ENCODE measurements at places on chromosomes 7 and 10.
A peak's percentile ranks its signal among the peaks of the same experiment; 100 is the strongest.

- DNase-seq, result no peak
Observed at GRCh38 chr7:44454348-44454747, 36.1 kb downstream of the NUDCD3 start.

- no peak for DNase-seq
Observed at GRCh38 chr7:156650042-156650441, 9.5 kb downstream of the RNF32 start.

- DNase-seq, result no peak
Observed at GRCh38 chr10:14171336-14171735, 159.4 kb downstream of the FRMD4A start.

GRCh38 chr7:19143881-19144574, 1.2 kb downstream of the FERD3L start:
- DNase-seq, result no peak

GRCh38 chr7:159075563-159076238, 69.0 kb downstream of the VIPR2 start:
- DNase-seq, result no peak

DNA sequence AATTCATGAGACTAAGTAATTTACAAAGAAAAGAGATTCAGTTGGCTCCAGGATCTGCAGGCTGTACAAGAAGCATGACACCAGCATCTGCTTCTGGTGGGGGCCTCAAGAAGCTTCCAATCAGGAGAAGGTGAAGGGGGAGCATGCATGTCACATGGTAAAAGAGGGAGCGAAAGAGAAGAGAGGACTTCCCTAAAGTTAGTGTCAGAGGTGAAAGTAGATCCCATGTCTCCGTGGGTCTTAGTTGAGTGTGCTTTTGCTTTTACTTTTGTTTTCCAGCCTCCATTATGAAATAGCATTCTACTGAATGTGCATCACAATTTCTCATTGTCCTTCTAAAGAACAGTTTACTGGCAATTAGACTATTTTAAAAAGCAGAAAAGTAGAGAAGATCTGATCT, 213.6 kb upstream of the FZD1 start:
- no peak for DNase-seq

- DNase-seq, result no peak
Observed at GRCh38 chr10:133072720-133073390, 14.9 kb upstream of the ADGRA1 start.

GRCh38 chr7:102836191-102836919, 76.4 kb upstream of the LRRC17 start:
- peak; percentile 82 for DNase-seq

- no peak for DNase-seq
Observed at GRCh38 chr10:48474765-48475365, 130.0 kb downstream of the ARHGAP22 start.

DNA sequence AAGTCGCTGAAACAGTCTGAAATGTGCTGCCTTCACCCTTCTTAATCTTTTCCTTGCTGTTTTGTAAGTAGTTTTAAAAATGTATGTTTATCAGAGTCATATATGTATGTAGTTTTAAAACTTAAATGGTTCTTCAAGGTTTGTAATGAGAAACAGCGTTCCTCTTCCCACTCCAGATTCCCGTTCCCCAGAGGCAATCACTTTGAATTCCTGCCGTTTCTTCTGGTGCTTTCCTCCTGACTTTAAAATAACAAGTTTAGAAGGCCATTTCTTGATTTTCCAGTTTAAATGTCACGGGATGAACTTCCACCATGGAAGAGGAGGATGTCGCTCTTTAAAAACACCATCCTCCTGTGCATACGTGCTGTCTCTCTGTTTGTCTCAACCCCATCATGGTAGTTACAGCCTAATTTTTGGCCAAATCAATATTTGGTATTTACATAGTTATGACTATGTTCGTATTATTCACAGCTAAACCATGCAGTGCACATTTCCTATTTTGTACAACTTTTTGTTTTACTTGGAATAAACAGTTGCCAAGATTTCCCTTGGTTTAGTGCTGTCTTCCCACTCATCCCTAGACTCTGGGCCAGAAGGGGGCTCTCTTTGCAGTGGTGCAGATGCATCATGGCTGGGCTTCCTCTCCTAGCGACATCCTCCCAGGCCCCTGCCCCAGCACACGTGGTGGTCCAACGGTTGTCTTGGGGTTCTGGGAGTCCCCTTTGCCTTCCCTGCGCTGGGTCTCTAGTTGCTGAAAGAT, 151.4 kb downstream of the PTPN20 start:
- DNase-seq, result no peak

- peak; percentile 86 for DNase-seq
Observed at GRCh38 chr7:30181211-30181610, 46.4 kb downstream of the MTURN start.

DNA sequence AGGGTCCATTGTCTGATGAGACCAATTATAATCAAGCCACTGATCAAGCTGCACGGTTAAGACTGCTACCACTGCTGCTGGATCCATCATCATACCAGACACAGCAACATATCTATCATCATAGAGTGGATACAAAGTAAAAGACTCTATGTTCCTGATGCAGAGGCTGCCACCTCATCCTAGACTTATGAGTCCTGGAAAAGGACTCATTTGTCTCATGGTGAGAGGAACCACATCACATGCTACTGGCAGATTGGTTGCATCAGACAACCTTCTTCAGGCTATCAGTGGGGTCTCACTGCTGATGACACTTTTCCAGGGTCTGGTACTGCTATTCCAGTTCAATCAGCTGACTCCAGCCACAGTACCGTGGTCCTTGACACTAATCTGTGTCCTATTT, 79.0 kb downstream of the ABI1 start:
- no peak for DNase-seq

GRCh38 chr7:33721895-33722294, 183.4 kb upstream of the BMPER start:
- DNase-seq, result no peak

DNA sequence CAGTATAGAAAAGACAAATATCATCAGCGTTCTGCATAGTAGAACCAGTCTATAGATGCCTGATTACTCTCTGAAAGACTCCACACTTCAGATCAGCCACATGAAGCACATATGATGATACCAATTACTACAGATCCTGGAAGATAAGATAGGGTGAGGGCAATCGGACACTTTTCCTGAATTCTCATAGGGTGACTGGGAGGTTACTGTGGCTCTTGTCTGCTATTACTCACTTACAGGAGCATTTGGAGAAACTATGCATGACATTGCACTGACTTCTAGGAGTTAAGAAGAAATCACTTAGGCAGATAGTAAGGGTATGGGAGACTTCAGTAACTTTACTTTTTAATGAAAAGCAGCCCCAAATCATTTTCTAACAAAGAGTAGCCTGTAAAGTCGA, 1140.9 kb downstream of the XPNPEP1 start:
- no peak for DNase-seq

GRCh38 chr7:152894295-152895170, 135.0 kb downstream of the ACTR3B start:
- no peak for DNase-seq

DNA sequence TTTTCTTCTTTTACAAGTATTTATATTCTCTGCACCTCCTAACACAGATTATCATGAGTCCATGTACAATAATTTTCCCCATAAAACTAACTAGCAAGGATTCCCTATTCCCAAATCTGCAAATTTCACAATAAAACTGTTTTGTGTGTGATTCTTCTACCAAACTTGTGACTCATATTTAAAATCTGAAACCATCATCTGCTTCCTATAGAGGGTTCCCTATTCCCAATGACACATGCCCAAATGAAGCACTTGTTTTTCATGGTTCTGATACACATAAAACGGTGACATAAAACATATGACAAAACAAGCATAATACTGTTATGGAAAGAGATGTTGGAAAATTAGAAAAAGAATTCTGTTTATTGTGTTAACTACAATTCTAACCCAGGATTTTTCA, 657.6 kb downstream of the PARD3 start:
- no peak for DNase-seq

DNA sequence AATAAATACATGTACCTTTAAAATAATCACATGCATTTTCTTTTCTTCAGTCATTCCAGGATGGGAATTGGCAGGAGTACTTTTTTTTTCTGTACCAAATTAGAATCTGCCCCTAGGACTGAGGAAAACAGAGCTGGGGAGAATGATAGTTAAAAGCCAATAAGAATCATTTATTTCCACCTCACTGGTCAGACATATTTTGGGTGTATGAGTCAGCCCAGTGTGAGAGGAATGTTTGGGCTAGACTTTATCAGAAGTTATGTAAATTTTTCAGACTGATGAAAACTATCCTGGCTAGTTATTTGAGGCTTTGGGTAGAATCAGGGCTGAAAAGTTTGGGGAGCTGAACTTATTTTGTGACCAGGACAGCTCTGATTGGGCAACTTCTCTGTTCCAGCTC, 303.1 kb upstream of the NPSR1 start:
- peak; percentile 21 for DNase-seq

DNA sequence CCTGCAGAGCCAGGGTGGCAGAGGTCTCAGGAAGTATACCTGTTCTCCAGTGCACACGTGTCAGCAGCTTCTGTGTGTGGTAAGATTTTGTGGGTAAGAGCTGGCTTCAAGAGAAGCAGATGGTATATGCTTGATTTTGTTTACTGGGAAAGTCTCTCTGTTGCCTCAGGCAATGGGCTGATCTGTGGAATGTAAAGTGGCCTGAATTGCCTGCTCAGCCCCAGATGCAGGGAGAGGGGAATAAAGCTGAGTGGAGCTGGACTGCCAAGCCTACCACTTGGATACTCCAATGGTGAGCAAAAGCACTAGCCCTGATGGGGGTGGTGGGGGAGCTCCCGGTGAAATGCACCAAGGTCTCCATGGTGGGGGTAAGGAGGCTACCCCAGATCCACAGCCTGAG, 156.1 kb downstream of the WDR11 start:
- no peak for DNase-seq

DNA sequence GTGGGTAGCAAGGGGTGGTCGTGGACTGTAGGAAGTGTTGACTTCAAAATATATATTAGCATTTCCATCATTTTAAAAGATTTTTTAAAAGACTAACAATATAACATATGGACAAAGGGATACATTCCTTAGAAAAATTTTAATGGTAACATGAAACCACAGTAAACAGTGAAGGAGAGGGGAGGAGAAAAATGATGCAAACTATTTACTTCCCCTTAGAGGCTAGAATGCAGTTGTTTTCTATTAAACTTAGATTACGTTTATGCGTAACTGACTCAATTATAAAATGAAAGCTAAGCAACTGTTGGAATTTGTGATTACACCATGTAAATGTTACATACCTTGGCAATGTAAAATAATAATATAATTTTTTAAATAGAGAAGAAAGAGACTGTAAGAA, 41.3 kb downstream of the CALD1 start:
- DNase-seq, result no peak

DNA sequence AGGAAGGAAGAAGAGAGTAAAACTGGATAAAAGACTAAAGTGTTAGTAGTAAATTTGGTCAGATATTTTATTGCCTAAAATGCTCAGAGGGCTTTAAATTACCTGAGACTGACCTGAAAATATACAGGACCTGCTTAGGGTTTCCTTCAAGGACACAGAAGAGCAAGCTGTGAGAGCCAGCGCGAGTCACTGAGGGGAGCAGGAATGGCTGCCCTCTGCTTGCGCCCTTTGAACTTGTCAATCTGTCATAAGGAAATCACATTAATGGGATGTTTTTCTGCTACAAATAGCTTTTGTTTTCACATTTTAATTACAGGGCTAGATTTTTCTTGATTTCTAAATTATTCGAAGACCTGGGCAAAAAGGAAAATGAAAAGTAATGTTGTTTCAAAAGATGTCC, 26.9 kb downstream of the DNAJB9 start:
- DNase-seq, result no peak

DNA sequence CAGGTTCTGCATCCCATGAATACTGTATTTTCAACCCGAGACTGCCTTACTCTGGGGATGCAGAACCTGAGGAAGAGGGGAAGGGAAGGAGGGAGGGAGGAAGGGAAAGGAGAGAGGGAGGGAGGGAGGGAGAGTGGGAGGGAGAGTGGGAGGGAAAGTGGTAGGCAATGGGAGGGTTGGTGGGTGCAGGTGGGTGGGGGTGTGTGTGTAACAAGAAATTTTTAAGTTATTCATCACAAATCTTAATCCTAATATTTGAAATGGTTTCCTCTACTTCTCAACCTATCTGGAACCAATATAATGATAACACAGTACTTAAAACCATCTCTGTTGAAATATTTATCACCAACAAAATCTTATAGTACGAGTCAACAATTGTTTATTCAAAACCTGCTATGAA, 68.0 kb downstream of the PDSS1 start:
- no peak for DNase-seq

DNA sequence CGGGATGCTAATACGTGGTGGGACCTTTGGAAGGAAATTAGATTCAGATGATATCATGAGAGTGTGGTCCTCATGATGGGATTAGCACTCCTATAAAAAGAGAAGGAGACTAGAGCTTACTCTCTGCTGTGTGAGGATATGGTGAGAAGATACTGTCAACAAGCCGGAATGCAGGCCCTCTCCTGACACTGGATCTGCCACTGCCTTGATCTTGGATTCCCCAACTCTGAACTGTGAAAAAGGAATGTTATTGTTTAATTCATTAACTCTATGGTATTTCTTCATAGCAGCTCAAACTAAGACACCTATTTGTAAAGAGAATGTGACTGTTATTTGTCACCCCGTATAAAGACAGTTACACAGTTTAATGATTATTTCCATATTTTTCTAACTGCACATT, 1227.5 kb upstream of the C7orf33 start:
- no peak for DNase-seq

DNA sequence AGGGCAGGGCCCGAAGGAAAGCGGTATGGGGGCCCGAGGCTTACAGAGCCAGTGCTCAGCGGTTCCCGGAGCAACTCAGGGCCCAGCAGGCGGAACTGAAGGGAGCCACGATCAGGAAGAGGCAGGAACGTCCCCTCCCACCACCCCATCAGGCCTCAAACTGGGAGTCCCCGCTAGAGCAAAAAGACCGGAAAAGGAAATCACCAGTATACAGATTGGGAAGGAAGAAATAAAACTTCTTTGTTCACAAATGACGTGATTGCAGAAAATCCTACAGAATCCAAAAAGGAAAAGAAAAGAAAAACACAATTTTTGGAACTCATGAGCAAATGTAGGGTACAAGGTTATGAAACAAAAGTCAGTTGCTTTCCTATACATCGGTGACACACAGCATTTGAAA, 21.6 kb upstream of the ZFAND2A start:
- DNase-seq, result no peak

GRCh38 chr7:155590215-155591018, 44.1 kb upstream of the CNPY1 start:
- DNase-seq, result no peak

- no peak for DNase-seq
Observed at GRCh38 chr7:7408001-7408770, 127.5 kb downstream of the COL28A1 start.

- DNase-seq, result no peak
Observed at GRCh38 chr7:37323966-37324365, 124.7 kb downstream of the ELMO1 start.

- no peak for DNase-seq
Observed at GRCh38 chr7:70620333-70621055, 511.4 kb upstream of the GALNT17 start.

DNA sequence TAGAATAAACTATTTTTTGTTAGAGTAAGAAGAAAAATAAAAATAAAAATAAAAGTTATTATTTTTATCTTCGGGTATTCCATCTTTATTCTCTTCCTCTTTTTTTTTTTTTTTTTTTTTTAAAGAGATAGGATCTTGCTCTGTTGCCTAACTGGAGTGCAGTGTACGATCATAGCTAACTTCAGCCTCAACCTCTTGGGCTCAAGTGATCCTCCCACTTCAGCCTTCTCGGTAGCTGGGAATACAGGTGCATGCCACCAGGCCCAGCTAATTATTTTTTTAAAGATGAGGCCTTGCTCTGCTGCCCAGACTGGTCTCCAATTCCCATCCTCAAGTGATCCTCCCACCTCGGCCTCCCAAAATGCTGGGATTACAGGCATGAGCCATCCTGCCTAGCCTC, 15.4 kb downstream of the STAM start:
- DNase-seq, result no peak

- DNase-seq, result peak; percentile 9
Observed at GRCh38 chr7:97187067-97187466, 69.6 kb downstream of the SDHAF3 start.
